Neuronal stem cell (in vitro differentiated cells): ENCODE measurements at places on chromosomes 13 and 19.

GRCh38 chr13:104057861-104058260 lies 991.6 kb upstream of the SLC10A2 start:
- no peaks in the 10 kb centered on the region for H3K36me3 ChIP-seq
- H3K4me1 ChIP-seq = no peaks in the 10 kb centered on the region
- no peak overlapping the region for H3K4me3 ChIP-seq
- no peak overlapping the region for H3K27ac ChIP-seq

DNA sequence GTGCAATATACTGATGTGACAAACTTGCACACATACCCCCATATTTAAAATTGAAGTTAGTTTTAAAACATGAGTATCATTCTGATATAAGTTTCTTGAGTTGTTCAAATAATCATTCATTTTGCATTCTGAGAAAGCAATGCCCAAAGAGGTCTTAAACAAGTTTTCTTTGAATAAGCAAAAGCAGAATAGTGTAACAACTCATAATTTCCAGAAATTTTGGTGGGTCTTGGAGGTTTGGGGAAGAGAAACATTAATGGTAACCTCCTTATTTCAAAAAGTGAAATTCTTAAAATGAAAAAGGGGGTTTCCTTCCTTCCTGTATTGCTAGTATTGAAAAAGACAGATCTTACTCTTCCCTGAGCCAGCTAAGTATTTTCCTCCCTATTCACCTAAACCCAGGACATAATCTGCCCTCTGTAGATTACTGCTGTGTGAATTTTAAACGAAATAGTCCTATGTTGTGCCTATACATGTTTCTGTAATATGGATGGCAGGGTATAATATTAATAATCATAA lies 30.4 kb downstream of the SLC25A15 start:
- DNase-seq = no peak
- no peaks in the 10 kb centered on the region for H3K27me3 ChIP-seq
- H3K27ac ChIP-seq = no peak overlapping the region
- H3K36me3 ChIP-seq = no peaks in the 10 kb centered on the region
- no peak overlapping the region for H3K4me3 ChIP-seq

- H3K27me3 ChIP-seq = no peaks in the 10 kb centered on the region
- DNase-seq = peak; percentile 76
- H3K36me3 ChIP-seq = no peaks in the 10 kb centered on the region
- H3K4me1 ChIP-seq = no peaks in the 10 kb centered on the region
- H3K4me3 ChIP-seq = peak overlapping the region; percentile 91
Measured at GRCh38 chr19:37251308-37252229, 33.6 kb downstream of the ZNF383 start.

GRCh38 chr13:73934215-73934641 lies 200.0 kb downstream of the KLF12 start:
- peaks cover 4% of the 10 kb centered on the region for H3K4me1 ChIP-seq
- no peak overlapping the region for H3K27ac ChIP-seq
- no peak overlapping the region for H3K4me3 ChIP-seq
- DNase-seq = no peak

DNA sequence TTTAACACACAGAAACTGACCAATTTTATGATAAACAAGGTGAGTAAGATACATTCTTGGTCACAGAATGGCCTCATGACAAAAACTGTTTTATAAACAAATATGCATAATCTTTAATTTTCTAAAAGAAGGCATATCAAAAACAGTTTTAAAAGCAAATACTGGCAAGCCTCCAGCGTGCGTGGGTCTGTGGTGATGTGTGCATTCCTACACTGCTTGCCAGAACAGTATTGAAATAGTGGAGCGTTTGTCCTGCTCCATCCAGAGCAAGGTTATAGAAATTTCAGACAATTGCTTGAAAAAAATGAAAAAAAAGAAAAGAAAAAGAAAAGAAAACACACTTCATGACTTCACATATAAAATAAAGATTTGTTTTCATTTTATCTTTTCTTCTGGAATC lies 140.9 kb downstream of the MZT1 start:
- DNase-seq = no peak
- no peaks in the 10 kb centered on the region for H3K4me1 ChIP-seq
- no peaks in the 10 kb centered on the region for H3K27me3 ChIP-seq
- H3K27ac ChIP-seq = no peak overlapping the region

GRCh38 chr13:84607261-84608013 lies 725.2 kb upstream of the SLITRK1 start:
- H3K27me3 ChIP-seq = no peaks in the 10 kb centered on the region
- H3K4me1 ChIP-seq = no peaks in the 10 kb centered on the region
- H3K4me3 ChIP-seq = no peak overlapping the region
- H3K36me3 ChIP-seq = no peaks in the 10 kb centered on the region
- H3K27ac ChIP-seq = no peak overlapping the region

DNA sequence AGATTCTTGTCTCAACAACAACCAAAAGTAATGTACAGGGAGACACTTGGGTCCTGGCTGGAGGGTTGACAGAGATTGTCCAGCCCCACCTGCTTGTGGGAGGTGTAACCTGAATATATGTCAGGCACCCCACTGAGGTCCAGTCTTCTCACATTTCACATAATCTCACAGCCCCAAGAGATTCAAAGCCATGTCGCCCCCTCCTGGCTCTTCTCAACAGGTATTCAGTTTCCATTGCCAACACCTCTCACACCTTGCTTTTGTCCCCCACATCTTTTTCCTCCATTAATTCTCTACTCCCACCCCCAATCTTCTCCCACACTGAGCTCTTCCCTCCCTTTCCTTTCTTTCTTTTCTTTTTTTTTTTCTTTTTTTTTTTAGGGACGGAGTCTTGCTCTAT lies 11.2 kb downstream of the UNC13A start:
- peaks cover 5% of the 10 kb centered on the region for H3K4me1 ChIP-seq
- no peak overlapping the region for H3K4me3 ChIP-seq
- H3K27me3 ChIP-seq = no peaks in the 10 kb centered on the region
- peaks cover 3% of the 10 kb centered on the region for H3K36me3 ChIP-seq
- H3K27ac ChIP-seq = no peak overlapping the region

DNA sequence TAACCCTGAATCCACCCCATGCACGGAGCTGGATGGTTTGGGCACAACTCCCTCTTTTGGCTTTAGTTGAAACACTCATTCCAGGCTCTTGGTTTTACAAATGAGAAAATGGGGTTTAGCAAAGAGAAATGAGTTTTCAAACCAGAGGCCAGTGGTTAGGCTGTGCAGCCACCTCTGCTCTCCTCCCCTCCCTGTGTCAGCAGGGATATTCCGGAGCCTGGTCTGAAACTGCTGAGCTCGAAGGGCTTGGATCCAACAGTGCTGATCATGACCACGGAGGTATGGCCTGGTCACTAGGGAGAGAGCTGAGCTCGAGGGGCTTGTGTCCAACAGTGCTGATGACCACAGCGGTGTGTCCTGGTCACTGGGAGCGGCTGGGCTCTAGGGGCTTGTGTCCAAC lies 41.5 kb downstream of the ZNF787 start:
- H3K36me3 ChIP-seq = no peaks in the 10 kb centered on the region
- H3K4me3 ChIP-seq = no peak overlapping the region
- H3K27ac ChIP-seq = no peak overlapping the region
- no peak for DNase-seq

- H3K4me3 ChIP-seq = no peak overlapping the region
- no peaks in the 10 kb centered on the region for H3K4me1 ChIP-seq
- DNase-seq = no peak
- H3K36me3 ChIP-seq = no peaks in the 10 kb centered on the region
Measured at GRCh38 chr13:101447852-101448251, 4.6 kb upstream of the ITGBL1 start.
